ENCODE measurements at places on chromosomes 3 and 15.

DNA sequence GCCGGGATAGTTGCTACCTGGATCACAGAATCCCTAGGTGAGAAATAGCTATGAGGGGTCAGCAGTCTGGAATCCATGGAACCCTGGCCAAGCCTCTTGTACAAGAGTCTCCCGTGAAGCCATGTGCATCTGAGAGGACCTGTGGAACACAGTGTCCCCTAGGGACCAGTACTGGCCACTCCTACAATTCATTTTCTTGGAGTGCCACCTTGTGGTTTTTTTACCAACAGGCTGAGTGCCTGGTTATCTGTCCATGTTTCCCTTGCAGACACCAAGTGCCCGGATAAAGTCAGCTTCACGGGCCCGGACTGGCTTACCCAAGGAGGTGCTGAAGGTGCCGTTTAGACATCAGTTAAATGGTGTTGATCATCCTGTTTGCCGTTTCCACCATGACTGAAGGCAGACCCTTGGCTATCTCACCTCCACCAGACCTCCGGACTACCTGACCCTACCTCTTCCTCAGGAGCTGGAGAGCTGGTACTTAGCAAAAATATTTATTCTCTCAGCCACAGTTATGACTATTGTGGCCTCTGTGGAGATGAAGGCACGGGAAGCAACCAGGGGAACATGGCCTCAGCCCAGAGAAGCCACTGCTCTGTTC is 93.9 kb downstream of the RBPMS2 start:
- no peak for DNase-seq

DNA sequence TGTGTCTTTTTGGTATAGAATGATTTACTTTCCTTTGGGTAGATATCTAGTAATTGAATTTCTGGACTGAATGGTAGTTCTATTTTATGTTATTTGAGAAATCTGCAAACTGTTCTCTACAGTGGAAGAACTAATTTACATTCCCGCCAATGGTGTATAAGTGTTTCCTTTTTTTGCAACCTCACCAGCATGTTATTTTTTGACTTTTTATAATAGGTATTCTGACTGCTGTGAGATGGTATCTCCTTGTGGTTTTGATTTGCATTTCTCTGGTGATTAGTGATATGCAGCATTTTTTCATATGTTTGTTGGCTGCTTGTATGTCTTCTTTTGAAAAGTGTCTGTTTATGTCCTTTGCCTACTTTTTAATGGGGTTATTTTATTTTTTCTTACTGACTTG is 607.2 kb downstream of the OTOL1 start:
- no peak for DNase-seq

- no peak for DNase-seq
These were observed 50.2 kb upstream of the MGA start for GRCh38 chr15:41610048-41610447.

DNA sequence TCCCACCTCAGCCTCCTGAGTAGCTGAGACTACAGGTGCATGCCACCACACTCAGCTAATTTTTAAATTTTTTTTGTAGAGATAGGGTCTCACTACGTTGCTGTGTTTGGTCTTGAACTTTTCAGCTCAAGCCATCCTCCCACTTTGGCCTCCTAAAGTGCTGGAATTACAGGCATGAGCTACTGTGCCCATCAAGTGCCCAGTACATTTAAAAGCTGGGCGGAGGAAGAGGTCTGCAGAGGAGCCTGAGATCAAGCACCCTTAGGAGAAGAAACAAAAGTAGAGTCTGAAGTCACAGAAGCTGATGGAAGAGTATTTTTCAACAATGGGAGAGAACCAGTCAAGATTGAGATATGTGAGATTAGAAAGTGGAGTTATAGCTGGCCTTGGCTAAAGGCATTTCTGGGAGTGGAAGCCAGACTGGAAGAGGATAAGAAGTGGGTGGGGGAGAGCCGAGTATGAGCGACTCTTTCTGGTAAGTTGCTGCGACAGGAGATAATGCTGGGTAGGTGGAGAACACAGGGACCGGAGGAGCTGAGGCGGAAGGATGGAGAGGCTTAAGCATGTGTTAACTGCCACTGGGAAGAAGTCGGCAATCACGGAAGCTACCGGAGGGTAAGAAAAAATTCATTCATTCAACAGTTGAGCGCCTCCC is 782 bp upstream of the IREB2 start:
- no peak for DNase-seq

GRCh38 chr3:9322780-9323179 is 40.1 kb upstream of the THUMPD3 start:
- no peak for DNase-seq

- no peak for DNase-seq
These were observed 43.6 kb downstream of the PDIA5 start for GRCh38 chr3:123110282-123110975.

DNA sequence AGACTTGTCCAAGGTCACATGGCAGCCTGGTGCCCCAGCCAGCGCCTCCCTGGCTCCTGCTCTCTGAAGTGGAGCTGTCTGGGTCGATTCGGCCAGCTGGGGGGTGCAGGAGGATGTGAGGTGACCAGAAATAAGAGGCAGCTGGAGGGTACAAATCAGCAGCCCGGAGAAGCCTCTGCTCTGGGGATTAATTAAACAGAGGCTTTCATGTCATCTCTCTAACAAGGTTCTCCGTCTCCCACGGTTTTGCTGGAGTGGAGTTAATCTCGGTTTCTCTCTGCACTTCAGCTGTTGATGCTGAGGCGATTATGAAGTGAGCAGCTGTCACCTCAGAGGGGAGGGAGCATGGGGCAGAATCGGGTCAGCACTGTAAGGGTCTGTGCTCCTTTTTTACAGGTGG is 236.8 kb downstream of the TLE3 start:
- no peak for DNase-seq

GRCh38 chr15:97729270-97729669 is 231.2 kb upstream of the ARRDC4 start:
- no peak for DNase-seq

- no peak for DNase-seq
These were observed 7.6 kb downstream of the XXYLT1 start for GRCh38 chr3:195263193-195263924.

GRCh38 chr3:195441476-195441991 is 1.3 kb downstream of the ACAP2 start:
- DNase-seq, result no peak

DNA sequence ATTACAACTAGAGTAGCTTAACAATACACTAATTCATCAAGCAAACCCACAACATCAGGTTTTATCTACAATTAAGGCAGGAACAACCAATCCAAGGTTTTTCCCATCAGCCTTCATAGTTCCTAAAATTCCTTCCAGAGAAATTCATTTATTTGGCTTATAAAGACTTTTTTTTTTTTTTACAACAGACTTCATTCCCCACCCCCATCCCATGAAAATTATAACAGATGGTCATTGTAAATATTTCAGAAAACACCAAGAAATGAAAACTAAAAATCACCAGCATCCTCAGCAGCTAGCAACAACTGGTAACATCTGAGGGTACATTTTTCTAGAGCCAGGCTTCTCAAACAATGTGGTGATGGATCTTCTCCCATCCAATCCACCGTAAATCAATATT is 11.0 kb downstream of the SH3BP5 start:
- no peak for DNase-seq

GRCh38 chr3:108001457-108001856 is 89.4 kb downstream of the CD47 start:
- no peak for DNase-seq

DNA sequence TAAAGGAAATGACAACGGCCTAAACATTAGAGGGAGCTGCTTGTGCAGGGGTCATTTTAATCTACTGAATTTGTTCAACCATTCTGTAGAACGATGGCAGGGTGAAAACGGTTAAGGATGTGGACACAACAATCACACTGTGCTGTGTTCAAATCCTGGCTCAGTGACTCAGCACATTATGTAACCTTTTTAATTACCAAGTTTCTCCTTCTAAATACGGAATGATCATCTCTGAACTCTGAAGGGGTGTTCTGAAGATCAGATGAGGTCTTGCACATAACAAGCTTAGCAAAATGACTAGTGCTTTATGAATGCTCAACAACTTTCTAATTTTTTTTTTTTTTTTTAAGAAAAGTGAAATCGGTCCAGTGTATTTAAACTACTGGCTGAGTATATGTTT is 592.8 kb downstream of the FOXP1 start:
- no peak for DNase-seq

GRCh38 chr15:50883903-50884302 is 24.6 kb upstream of the AP4E1 start:
- no peak for DNase-seq

GRCh38 chr3:139472380-139473010 is 3.8 kb downstream of the RBP2 start:
- DNase-seq, result no peak

- no peak for DNase-seq
These were observed 65.3 kb downstream of the IGF2BP2 start for GRCh38 chr3:185759512-185759911.

DNA sequence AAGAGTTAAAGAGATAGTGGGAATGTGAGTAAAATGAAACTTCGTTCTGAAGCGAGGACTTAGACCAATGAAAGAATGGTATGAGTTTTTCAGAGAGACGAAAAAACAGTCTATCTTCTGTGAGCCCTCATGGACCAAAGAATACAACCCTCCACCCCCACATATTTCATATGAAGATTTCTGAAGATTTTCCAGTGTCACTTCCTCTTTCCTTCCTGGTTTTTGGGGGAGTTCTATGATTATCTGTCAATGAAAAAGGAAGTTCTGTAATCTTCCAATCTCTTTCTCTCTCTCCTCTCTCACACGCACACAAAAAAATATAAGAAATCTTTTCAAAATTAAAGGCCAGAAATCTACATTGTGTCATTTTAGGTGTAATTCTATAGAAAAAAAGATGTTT is 27.7 kb downstream of the CMSS1 start:
- no peak for DNase-seq

- no peak for DNase-seq
These were observed 17.6 kb upstream of the UBA7 start for GRCh38 chr3:49831341-49831740.

GRCh38 chr3:172701751-172702150 is 9.1 kb downstream of the NCEH1 start:
- DNase-seq, result no peak

- no peak for DNase-seq
These were observed 35.2 kb upstream of the TF start for GRCh38 chr3:133711013-133711412.

GRCh38 chr3:71831599-71831998 is 46.7 kb upstream of the PROK2 start:
- DNase-seq, result no peak

- DNase-seq, result no peak
These were observed 104.6 kb upstream of the SKOR1 start for GRCh38 chr15:67720556-67721175.

GRCh38 chr15:101657968-101658784 is 6.0 kb upstream of the TM2D3 start:
- DNase-seq, result no peak

GRCh38 chr3:43759297-43759782 is 68.6 kb downstream of the ABHD5 start:
- DNase-seq, result peak; percentile 43

GRCh38 chr3:89380016-89380415 is 272.6 kb downstream of the EPHA3 start:
- DNase-seq, result no peak

DNA sequence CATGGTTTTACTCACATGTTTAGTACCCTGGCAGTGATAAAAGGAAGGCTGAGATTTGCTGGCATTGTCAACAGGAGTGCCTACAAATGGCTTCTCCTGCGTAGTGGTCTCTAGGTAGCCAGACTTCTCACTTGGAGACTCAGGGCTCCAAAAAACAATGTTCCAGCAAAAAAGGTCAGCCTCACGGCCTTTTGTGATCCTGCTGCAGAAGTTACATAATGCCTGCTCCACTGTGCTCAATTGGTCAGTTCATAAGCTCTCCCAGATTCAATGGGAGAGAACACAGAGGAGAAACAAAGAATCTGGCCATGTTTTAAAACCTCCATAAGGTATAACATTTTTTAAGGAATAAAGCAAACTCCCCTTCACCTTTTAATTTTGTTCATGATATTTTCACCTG is 76.1 kb upstream of the CMSS1 start:
- DNase-seq, result no peak

- no peak for DNase-seq
These were observed 688 bp downstream of the XPC start for GRCh38 chr3:14177580-14178246.

DNA sequence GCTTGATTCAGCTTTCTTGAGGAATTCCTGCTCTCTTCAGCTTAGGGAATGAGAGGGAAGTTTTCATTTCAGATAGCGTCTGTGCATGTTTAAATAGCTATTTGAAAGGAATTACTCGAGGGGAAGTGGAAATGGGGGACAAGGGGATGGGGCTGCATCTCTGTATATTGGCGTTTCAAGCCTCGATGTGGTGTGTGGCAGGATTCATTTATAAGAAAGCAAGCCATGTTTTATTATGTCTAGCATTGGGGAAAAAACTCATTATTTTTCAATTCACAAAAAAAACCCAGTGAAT is 1.0 kb downstream of the ATP2C1 start:
- no peak for DNase-seq

GRCh38 chr3:167739190-167739810 is 3.8 kb downstream of the SERPINI1 start:
- DNase-seq, result no peak

GRCh38 chr3:177731644-177732268 is 534.5 kb upstream of the TBL1XR1 start:
- DNase-seq, result no peak

- no peak for DNase-seq
These were observed 83.5 kb downstream of the NEK10 start for GRCh38 chr3:27285668-27286067.

- no peak for DNase-seq
These were observed 132.3 kb downstream of the FAM43A start for GRCh38 chr3:194817936-194818335.

DNA sequence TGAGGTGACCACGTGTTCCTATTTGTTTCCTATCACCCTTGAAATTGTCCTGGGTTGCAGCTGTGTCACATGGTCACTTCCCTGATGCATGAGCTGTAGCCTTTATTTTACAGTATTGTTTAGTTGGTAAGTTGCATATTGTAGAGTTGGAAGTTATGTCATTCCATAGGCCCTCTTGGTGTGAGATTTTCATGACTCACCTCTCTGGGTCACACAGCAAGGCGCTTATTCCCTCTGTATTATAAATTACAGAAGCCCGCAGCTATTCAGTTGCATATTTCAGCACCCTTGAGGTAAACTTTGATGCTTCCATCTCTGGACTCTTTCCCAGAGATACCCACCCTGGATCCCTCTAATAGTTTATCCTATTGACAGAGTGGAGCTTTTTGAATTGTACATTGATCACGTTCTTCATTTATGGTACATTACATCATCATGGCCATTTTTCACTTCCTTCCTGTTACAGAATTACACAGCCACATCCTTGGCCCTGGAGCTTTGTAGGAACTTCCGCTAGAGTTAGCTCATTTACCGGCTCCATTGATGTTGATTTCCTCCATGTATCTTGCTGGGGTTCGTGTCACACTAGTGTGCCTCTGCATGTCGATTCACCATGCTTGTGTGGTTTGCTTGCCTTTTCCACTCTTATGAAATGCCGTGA is 543.1 kb upstream of the RGMA start:
- no peak for DNase-seq

GRCh38 chr3:61848885-61849284 is 287.5 kb downstream of the PTPRG start:
- no peak for DNase-seq
